CD4-positive, alpha-beta T cell treated with Interleukin-4 for 1 hour (primary cell): ENCODE measurements at places on chromosomes 7 and 10.

GRCh38 chr7:285731-286130 lies 4.2 kb upstream of the FOXL3 start:
- no peak for DNase-seq

DNA sequence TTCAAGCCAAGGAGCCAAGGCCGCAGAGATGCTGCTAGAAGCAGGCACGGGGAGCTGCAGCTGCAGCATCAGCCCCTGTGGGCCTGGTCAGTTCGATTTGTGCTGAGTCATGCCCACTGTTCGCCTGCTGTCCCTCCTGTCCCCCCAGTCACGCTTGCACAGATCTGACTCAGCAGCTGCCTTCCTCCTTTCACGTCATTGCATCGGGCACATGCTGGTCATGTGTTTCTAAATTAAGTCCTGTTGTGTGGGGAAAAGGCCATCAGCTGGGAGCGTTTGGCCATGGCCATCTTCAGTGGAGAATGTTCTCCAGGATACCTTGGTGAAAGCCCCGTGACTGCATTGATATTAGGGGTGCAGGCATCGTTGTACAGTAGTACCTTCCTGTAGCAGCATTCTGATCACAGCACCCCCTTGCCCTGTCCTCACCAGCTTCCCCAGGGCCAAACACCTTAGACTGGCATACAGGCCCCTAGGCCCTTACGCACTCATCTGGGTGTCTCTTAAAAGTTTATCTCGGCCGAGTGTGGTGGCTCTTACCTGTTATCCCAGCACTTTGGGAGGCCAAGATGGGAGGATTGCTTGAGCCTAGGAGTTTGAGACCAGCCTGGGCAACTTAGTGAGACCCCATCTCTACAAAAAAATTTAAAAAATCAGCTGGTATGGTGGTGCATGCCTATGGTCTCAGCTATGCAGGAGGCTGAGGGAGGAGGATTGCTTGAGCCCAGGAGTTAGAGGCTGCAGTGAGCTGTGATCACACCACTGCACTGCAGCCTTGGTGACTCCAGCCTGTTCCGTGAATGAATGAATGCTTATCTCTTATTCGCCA lies 23.2 kb downstream of the POR start:
- DNase-seq = no peak

GRCh38 chr7:105355701-105356100 lies 33.0 kb downstream of the SRPK2 start:
- no peak for DNase-seq

GRCh38 chr10:86413046-86413728 lies 46.6 kb upstream of the GRID1 start:
- no peak for DNase-seq

DNA sequence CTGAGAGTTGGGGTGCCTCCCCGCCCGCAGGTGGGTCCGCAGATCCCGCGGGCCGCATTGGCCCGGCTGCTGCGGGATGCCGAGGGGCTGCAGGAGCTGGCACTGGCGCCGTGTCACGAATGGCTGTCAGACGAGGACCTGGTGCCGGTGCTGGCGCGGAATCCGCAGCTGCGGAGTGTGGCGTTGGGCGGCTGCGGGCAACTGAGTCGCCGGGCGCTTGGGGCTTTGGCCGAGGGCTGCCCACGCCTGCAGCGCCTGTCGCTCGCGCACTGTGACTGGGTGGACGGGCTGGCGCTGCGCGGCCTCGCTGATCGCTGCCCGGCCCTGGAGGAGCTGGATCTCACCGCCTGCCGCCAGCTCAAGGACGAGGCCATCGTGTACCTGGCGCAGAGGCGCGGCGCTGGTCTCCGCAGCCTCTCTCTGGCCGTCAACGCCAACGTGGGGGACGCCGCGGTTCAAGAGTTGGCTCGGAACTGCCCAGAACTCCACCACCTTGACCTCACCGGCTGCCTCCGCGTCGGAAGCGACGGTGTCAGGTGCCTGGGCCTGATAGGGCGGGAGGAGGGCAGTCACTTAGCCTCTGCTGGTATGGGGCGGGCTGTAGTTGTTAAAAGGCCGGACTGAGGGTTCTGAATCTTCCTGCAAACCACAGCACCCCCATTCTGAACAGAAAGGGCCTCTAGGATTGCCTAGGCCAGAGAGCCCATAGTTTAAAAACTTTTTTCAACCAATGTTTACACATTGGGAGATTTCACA lies 1.3 kb downstream of the FBXL15 start:
- DNase-seq = no peak

DNA sequence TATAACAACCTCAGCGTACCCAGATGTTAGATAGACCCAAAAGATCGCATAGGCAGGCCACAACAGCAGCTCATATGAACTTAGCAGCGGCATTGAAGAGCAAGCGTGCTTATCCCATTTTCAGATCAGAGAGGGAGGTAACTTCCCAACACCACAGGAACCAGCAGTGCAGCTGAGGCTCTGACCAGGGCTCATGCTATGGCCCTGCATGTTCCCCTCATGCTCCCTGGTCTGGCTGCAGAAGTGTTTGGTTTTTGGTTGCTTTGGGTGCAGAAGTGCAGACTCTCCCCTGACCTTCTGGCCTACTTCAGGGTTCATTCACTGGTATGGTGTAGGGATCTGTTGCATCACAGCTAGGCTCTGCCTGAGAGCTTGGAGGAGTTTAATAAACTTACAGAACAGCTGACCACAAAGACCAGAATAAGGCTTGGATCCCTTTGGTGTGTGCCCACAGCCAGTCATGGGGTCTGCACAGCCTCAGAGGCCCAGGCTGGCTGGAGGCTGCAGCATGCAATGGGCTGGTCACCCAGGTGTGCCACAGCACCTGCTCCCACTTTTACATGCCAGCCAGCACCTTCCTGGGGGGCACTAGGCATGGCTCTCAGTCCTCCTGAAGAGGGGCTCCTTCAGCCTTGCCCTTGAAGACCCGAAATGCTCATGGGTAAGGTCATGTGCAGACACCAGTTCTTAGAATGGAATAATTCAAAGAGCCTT lies 9.1 kb upstream of the CXCL12 start:
- DNase-seq = no peak

GRCh38 chr10:4902571-4903011 lies 60.6 kb upstream of the AKR1C1 start:
- DNase-seq = no peak

GRCh38 chr7:13920053-13920697 lies 69.3 kb downstream of the ETV1 start:
- no peak for DNase-seq

GRCh38 chr7:2360796-2361195 lies 6.2 kb downstream of the EIF3B start:
- no peak for DNase-seq

DNA sequence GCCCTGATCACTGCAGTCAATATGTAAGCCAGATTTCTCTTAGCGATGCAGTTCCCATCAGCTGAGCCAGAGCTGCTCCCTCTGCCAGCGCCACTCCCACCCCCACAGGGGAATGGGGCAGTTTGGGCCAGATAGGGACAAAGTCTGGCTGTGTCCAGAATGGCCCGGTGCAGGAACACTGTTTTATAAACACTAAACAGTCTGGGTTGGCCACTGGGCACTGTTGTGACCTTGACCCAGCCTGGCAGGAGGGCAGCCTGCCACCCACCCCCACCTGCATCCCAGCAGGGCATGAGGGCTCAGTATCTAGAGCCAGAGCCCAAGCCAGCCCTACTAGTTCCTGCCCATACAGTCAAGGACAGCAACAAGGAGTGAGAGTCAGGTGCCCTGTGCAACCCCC lies 1.3 kb downstream of the OGDHL start:
- DNase-seq = no peak
